ENCODE measurements at places on chromosomes 4 and X.

DNA sequence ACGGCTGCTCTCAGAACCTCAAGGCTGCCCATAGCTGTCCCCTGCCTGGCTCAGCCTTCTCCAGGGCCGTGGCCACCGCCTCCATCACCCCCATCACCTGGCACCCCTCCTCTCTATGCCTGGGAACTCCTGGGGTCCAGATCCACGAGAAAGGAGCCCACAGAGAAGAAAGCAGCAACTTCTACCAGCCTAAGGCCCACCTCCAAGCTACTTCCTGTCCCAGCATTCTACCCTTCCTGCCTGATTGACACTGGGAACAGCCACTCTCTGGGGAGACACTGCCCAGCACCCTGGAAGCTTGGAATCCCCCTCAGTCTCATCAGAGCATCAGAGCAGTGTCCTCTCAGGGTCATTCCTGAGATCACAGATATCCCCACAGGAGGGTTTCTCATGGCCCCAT is 36.9 kb upstream of the PROM1 start:
- DNase-seq = no peak

- DNase-seq = no peak
Measured at GRCh38 chr4:71415491-71415890, 76.7 kb downstream of the SLC4A4 start.

GRCh38 chr4:111639876-111640275 is 505.4 kb upstream of the FAM241A start:
- DNase-seq = no peak

DNA sequence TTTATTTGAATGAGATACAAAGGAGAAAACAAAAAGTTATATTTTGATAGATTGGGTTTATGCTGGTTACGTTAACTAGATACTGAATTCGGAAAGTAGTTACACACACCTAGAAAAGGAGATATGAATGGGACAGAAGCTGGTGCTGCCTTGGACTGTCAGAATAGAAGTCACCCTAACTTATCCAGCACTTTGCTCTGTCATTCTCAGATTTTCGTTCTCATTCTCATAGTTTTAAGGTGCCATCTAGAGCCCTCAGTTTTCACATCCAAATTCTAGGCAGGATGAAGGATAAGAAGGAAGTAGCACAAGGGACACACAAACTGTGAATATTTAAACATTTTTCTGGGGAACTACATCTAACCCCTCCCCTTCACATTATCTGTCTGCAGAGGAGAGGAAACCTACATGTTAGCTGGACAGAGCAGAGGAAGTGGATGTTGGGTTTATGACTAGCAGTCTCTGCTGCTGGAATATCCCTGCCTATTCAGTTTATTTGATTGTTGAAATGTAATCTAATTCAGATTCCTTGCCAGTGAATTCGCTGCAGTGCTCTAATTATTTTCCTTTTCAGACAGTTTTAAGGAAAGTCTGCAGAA is 521.9 kb downstream of the FAT4 start:
- no peak for DNase-seq

- peak; percentile 49 for DNase-seq
Measured at GRCh38 chr4:73606465-73606974, 13.7 kb downstream of the RASSF6 start.

GRCh38 chr4:113344100-113344499 is 294.6 kb downstream of the ANK2 start:
- no peak for DNase-seq

GRCh38 chr4:620851-621261 is 4.5 kb upstream of the PDE6B start:
- no peak for DNase-seq

- DNase-seq = no peak
Measured at GRCh38 chr4:156117743-156118142, 164.1 kb upstream of the CTSO start.

DNA sequence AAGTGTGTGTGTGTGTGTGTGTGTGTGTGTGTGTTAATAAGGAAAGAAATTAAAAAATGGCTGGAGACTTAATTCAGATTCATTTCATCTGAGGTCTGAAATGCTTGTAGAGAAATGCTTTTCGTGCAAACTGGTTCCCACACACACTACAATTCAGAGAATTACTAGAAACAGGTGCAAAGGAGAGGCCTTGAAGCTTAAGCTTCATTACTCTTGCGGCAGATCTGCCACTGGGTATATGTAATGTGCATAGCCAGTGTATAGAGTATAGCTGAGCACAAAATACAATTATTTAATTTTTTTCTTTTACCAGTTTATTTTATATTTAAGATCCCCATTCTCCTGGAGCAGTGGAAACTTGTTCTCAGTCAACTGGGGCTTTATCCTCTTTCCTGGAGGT is 31.8 kb upstream of the MAGEB10 start:
- DNase-seq = no peak

DNA sequence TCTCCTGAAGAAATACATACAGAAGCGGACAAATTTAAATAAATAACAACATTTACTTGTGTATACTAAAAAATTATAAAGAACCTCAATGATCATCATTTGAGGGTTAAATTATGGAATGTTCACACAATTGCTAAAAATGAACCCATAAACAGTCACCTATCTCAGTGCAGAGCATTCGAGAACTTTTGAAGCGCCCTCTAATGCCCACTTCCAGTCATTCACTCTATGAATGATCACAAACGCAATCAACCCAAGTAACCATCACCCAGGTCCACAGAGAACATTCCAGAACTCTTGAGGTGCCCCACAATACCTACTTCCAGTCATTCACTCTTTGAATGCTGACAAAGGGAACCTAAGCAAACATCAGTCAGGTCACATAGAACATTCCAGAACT is 103.5 kb upstream of the PLAC1 start:
- DNase-seq = no peak

DNA sequence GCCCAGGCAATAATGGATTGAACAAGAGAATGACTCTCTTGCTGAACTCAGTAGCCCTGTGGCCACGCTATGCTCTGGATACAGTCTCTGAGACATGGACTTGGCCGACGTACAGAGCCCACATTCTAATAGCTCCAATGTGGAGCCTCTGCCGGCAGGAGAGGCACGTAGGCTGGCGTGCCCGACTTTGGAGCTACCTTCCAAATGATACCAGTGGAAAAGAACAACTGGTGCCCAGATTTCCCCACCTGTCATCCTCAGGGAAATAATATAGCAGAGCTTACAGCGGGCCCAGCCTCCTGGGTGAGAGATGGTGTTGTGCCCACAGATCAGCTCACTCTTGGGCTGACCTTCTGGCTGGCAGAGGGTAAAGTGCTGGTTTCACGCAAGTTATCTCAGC is 10.6 kb downstream of the NDP start:
- no peak for DNase-seq

DNA sequence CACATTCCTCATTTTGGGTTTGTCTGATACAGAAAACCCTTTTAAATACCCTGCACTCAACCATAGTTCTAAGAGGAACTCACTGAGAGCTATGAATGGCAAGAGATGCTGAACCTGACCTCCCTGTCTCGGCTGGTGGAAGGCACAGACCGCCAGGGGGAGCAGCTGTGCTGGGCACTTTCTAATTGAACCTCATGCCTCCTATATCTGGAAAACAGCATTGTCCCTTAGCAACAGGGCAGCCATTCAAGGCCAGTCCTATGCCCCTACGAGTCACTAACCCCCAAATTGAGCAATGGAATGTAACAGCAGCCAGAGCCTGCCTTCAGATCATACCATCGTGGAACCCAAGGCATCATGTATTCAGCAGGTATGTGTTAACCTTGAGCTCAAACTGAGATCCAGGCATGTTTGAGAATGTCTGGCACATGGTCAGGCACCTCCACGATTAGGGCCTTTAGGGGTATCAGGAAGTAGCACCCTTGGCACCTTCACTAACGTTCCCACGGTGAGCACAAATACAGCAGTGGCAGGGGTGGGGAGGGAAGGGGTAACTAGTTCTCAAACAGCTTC is 5.1 kb downstream of the USP27X start:
- peak; percentile 31 for DNase-seq

GRCh38 chr4:48585401-48585800 is 95.3 kb downstream of the ZAR1 start:
- no peak for DNase-seq

DNA sequence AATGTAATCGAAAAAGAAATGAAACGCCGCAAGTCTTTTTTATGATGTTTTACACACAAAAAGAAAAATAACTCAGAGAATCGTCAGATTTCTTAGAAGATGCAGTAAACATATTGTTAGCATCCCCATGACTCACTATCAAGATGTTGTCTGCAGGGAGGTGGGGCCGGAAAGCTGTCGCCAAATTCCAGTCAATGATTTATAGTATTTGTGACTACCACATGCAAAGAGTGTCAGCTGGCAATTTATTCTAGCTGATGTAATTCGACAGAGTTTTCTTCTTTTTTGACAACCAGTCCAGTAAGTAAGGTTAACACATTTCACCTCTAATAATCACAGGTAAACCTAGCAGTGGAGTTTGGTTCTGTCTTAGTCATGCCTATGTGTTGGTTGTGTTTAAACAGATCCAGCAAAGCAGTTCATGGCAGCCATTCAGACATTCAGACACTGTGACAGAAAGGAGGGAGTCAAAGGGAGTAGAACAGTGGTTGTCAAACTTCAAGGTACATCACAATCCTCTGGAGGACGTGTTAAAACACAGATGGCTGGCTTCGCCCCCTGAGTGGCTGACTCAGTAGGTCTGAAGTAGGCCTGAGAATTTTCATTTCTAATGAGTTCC is 19.8 kb upstream of the PPP1R2C start:
- no peak for DNase-seq

GRCh38 chr4:59553721-59554091 is 1646.4 kb upstream of the ADGRL3 start:
- no peak for DNase-seq

DNA sequence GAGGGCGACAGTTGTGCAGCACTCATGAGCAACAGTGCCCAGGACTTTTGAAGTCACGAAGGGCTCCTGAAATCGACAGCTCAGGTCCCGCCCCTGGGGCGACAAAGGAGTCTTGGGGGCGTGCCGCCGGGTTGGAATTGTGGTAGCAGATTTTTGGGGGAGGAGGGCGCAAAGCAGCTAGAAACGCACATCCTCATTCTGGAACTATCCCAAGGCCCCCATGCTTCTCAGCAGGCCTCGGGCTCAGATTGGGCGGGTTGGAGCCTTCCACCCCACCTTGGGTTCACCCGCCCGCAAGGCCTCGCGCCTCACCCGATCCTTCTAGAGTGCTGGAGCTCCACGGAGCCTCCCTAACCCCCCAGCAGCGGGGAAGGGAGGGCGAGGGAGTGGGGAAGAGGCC is 85.5 kb downstream of the HPRT1 start:
- no peak for DNase-seq

- DNase-seq = no peak
Measured at GRCh38 chr4:108311313-108311712, 142.6 kb upstream of the LEF1 start.

- DNase-seq = no peak
Measured at GRCh38 chr4:13329340-13329850, 154.7 kb downstream of the RAB28 start.

- no peak for DNase-seq
Measured at GRCh38 chr4:126004941-126005340, 690.2 kb downstream of the FAT4 start.

DNA sequence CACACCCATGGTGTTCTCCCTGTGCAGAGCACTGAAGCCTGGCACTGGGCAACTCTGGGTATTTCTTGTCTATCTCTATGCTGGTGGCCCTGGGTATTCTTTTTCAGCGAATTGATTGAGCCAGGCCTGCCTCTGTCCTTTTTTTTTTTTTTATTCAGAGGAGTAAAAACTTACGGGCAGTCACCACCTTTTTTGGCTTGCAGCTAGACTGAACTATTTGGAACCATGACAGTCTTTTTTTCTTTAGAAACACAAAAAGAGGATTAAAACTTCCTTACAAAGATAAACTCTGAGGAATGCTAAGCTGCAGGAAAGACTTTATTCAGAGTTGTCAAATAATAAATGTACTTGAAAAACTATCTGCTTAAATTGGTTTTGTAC is 119.2 kb upstream of the STIM2 start:
- DNase-seq = no peak

DNA sequence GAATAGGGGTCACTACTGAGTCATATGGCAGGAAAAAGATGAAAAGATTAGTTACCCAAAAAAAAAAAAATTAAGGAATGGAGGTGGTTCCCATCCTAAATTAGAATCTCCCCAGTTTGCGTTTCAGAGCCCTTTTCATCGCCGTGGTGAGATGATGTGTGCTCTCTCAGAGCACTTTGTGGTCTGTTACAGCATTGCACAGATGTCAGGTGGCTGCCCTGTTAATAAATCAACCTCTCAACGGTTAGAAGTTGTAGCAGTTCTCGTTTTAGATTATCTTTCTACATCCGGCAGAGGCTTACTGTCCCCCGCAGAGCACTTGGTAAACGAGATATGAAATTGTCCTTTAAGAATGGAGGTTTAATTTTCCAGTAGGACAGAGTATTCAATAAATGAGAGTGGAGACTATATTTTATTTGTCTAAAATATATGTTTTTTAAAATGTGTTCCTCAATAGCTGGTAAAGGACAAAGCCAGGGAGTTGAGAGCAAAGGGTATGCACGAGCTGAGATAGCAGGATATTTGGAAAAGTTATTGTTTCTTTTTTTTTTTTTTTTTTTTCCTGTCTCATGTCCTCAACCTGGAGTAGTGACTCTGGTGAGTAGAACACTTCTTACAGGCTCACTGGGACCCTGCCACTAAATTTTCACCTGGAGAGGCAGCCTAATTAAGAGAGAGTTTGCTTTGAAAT is 26.9 kb downstream of the AFF1 start:
- no peak for DNase-seq

GRCh38 chrX:140608111-140608510 is 101.4 kb upstream of the LINC00632 start:
- DNase-seq = no peak

- no peak for DNase-seq
Measured at GRCh38 chrX:114058988-114059418, 524.9 kb upstream of the HTR2C start.
